ENCODE measurements at places on chromosomes 1 and 21.

DNA sequence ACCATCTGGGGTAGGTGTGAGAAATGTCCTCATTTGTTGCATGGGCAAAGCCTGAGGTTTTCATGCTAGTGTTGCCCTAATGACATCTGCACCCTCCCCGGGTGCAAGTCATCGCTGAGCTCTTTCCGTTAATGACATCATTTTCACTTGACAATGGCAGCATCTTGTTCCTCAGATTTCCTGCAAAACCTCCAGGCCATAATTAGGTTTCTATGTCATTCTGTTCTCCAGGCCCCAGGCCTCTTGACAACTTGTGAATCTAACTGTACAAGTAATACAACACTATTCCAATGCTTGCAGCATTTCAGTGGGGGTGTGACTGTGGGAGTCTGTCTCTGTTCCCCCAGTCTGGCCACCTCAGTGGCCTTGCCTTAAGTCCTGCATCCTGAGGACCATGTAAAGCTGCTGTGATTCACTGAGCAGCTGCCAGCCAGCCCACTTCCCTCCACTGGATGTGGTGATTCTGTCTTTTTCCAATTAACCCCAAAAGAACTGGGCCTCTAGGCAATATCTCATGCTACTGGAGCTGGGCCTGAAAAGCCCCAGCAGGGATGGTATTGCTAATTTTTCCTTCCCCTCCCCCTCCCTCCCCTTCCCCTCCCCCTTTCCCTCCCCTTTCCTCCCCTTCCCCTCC, 22.8 kb downstream of the RAB7B start:
- DNase-seq, result no peak

GRCh38 chr1:33348676-33349080, 27.8 kb upstream of the A3GALT2 start:
- no peak for DNase-seq

DNA sequence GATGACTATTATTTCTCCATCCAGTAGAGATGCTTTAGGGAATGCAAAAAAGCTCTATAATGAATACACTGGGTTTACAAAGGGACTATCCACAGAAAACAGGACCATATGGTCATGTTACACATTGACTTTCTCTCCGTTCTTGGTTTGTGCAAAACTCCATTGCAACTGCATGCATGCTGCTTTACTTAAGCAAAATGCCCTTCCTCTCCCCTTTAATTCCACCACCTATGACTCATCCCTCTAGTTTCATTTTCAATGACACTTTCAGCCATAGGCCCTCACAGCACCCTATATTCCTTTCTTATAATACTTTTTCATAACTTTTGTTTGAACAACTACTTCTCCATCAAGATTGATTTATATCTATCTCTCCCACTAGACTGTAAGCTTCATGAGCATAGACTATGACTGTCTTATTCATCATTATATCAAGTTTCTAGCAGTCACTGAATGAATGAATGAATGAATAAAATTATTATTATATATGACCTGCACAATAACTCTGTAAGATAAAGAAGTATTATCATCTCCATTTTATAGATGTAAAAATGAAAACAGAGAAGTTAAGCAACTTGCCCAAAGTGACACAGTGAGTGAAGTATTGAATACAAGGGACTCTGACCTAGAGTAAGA, 248.9 kb downstream of the PLPP3 start:
- DNase-seq, result peak; percentile 80

GRCh38 chr1:1285102-1285571, 4.9 kb downstream of the SCNN1D start:
- no peak for DNase-seq

- DNase-seq, result peak; percentile 50
Measured at GRCh38 chr21:36247316-36248010, 72.5 kb upstream of the MORC3 start.

- DNase-seq, result no peak
Measured at GRCh38 chr1:66925558-66925910, 744 bp downstream of the MIER1 start.

DNA sequence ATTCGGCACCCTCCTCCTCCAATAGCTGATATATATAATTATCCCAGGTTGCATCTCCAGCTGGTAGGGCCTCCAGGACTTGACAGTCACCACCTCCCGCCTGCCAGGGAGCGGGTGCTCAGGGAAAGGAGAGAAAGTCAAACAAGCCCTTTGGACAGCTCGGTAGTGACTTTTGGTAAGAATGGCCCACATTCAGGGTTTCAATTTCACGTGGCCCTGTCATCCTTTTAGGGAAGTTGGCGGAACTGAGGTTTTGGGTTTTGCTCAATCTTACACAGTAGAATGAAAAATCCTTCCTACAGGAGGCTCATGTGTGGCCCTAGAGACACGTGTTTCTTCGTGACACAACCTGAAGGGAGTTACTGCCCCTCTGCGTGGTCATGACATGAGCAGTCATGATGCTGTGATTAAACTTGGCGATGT, 44.2 kb downstream of the CAPN8 start:
- DNase-seq, result no peak

GRCh38 chr1:202733251-202733650, 23.0 kb upstream of the SYT2 start:
- no peak for DNase-seq

- DNase-seq, result no peak
Measured at GRCh38 chr1:74579425-74579824, 67.0 kb upstream of the LRRC53 start.

- no peak for DNase-seq
Measured at GRCh38 chr1:110876748-110877341, 3.9 kb downstream of the CD53 start.

- no peak for DNase-seq
Measured at GRCh38 chr1:153534925-153535241, 908 bp downstream of the S100A6 start.

GRCh38 chr1:94022471-94023189, 98.3 kb downstream of the ABCA4 start:
- DNase-seq, result peak; percentile 74

DNA sequence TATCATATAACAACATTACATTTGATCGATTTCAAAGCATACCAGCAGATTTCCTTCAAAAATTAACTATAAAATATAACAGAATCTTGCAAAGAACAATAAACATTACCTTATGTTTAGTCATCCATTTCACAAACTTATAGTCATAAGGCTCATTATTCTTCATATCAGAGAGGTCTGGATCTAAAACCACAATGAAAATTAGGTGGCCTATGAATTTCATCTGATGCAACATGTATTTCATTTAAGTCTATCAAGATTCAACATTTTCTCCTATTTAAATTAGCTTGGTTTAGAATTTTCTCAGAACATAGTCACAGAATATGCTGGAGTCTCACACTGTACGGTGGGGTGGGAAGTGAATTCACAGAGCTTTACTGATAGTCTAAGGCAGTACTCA, 49.2 kb downstream of the KYAT3 start:
- peak; percentile 45 for DNase-seq

DNA sequence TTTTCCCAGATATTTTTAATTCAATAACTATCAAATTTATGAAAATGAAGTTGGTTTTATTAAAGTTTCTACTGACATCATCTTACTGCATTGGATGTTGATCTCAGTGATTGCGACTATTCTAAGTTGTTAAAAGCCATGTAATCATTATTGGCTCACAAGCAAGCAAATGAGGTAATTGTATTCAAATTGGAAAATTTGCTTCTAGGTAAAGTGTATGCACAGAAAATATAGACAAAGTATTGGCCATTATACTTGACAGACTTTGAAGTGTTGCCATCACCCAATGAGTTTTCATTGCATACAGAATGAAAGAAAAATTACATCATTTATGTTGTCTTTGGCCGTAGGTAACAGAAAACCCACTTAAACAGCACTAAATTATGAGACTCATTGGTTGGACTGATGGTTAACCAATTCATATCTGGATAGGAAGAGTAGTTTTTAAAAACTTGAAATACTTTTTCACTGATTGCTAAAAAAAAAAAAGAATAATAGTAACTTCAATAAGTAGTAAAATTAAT, 299.2 kb downstream of the USP25 start:
- no peak for DNase-seq

- DNase-seq, result no peak
Measured at GRCh38 chr21:39670701-39671100, 58.0 kb downstream of the B3GALT5 start.

DNA sequence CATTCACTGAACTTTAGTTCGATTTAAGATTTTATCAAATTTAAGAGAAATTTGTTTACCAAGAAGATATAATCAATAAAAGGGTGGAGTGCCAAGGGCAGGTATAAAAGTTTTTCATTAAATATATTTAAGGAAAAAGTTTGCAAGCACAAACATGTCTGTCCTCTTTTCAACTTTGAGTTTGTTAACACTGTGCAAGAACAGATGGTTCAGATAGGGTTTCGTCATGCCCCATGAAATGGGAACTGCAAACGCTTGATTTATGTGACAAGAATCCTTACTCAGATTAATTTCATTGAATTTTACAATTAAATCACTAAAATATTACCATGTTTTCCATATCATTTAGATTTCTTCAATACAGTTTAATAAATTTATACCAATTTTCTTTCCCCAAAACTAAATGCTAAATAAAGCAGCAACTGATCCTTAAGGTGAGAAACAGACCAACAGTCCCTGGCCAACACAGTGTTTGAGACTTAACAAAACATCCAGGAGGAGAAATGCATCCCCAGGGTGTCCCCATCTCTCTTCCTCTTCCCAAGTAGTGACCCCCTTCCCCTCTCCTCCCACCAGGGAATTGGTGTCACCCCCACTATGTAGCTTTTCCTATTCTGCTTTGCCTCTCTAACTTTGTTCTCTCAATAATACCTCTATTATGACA, 292.9 kb downstream of the LTN1 start:
- no peak for DNase-seq

DNA sequence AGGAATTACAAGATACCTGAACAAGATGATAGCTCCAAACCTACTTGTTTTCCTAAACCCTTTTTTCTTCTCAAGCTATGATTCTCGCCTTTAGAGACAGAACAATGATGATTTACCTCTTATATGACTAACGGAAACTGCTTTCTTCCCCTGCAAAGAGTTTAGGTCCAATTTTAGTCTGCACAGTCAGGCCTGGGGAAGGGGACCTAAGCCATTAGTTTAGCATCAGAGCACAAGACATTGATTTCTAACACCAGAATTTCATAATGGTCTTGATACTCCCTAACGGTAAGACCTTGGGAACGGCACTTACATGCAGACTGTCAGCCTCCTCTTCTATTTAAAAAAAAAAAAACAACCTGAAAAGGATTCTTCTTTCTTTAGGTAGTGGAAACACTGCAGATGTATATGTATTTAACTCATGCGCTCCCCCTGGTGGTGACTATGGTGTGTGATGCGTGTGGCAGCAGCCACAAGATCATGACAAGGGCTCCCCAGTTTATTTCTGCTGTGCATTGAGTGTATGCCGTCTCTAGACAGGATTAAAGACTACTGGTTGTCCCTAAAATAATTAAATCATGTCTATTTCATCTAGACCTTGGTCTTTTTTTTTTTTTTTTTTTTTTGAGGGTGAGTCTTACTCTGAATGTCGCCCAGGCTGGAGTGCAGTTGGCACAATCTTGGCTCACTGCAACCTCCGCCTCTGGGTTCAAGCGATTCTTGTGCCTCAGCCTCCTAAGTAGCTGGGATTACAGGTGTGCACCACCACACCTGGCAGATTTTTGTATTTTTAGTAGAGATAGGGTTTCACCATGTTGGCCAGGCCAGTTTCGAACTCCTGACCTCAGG, 37.3 kb upstream of the TMEM222 start:
- peak; percentile 74 for DNase-seq

DNA sequence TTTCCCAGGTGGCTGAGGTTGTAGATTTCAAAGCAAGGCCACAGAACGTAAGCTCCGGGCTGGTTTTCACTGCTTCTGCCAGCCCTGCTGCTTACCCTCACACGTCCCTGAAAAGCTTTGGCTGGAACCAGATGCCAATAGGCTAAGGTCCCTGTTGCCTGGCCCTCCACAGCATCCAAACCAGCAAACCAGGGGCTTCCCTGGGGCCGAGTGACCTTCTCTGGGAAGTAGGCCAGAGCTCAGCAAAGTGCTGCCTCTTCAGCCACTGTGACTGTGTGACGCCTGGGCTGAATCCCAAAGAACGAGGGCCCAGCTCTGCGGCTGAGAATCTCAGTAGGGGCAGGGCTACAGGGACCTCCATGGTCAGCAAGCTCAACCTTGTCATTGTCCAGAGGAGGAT, 28.9 kb upstream of the RBM15 start:
- no peak for DNase-seq

DNA sequence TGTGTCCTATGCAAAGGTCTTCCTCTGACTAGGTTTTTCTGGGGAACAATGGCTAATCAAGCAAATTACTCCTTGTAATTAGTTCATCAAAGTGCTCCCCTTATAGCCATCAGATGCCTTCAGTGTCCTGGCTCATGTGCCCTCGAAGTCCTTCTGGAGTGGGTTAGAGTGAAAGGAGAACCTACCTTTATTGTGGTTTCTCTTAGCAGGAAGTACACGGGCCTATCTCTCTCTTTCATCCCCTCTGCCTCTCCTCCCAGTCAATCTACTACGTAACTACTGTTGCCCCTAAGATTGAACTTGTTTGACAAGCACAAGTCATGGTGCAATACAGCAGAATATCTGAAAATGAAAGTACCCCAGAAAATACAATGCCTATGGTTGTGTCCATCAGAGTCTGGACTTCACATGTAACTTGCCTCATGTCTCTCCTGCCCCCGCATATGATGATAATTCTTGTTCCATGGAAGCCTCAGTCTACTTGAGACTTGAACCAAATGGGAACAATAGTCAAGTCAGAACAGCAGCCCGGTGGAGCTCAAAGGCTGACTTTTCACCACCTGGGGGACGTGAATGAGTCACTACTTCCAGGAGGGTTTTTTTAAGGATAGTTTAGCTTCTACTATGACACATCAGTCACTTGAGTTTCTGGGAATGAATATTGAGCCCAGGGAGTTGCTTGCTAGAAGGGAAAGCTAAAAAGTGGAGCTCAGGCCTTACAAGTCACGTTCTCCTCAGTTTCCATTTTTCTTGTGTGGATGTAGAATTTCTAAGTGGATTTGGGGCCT, 243.6 kb downstream of the TNR start:
- DNase-seq, result no peak

GRCh38 chr1:51600529-51600928, 16.4 kb upstream of the OSBPL9 start:
- DNase-seq, result no peak

- peak; percentile 42 for DNase-seq
Measured at GRCh38 chr1:174114788-174115448, 44.4 kb upstream of the RABGAP1L start.

All from fibroblast of skin of abdomen (primary cell).